Stomach (tissue), 19 donors: ENCODE measurements at places on chromosomes 2 and 18.

GRCh38 chr2:239355139-239355538 is 45.7 kb downstream of the HDAC4 start:
- DNase-seq = no peak

DNA sequence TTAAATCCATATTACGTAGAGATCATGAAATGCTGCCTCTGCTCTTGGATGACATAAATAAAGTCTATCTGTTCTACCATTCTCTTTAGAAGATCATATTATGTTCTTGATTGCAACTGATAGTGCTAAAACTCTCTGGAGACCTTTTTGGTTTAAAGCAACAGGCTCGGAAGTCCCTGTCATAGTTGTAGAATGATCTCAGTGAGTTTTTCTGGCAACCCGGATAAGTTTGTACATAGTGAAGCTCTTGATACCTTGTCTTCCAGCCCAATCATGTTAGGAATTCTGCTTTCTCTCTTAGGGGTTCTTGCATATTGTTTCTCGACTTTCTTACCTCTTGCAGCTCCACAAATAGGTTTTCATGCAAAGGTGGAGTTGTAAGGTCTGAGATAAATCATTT is 156.1 kb downstream of the TTC27 start:
- no peak for DNase-seq

DNA sequence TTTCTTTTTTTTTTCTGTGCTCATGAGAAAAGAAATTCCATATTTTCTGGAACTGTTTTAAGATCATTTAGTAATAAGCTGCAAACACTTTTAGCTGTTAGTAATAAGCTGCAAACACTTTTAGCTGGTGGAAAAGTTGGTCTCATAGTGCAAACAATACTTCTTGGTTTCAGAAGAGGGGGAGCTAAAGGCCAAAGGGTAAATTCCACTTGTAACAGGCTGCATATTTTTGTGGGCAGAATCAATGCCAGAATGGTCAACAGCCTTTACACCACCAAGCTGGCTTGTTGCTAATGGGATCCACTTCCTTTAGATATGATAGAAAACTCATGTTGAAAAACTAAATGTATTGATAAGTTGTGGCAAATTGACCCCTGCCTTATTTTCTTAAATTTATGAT is 356.8 kb downstream of the NR4A2 start:
- DNase-seq = no peak

DNA sequence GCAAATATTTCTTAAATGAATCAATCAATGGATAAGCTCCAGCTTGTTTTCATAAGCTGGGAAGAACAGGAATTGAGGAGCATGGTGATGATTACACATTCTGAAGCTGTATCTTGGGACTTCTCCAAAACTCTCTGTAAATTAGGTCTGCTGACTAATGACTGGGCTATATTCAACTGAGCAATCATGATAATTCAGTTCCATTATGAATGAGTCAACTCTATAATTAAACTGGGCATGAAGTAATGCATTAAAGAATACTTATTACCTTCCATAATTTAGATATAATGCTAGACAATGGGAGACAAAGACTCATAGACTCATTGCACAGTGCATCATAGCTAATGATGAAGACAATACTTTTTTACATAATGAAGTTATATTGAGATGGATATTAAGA is 207.4 kb downstream of the CBLN2 start:
- no peak for DNase-seq

GRCh38 chr2:75592030-75592429 is 31.3 kb upstream of the EVA1A start:
- DNase-seq = no peak

- DNase-seq = peak; percentile 61
These were observed 2786.5 kb downstream of the RPIA start for GRCh38 chr2:91477731-91478672.
